HT-29 (cell line): ENCODE measurements at places on chromosomes 16 and 17. TPM values are rescaled to one million over a fixed set of nuclear protein-coding genes. Genes with fewer than 3 reads are reported as not detected.

Gene PPP1R1B
- total RNA-seq = 14.8 and 16.0 TPM in 2 replicates

Gene MMP15
- total RNA-seq = 75.9 and 94.1 TPM in 2 replicates

Gene PPP4C
- total RNA-seq = 215 and 226 TPM in 2 replicates

Gene MRTFB
- total RNA-seq = 6.5 TPM in 2 replicates

Gene ZNF624
- 0.47 and 0.64 TPM in 2 replicates for total RNA-seq

Gene SULT1A2
- 1.4 and 1.7 TPM in 2 replicates for total RNA-seq

Gene TAOK1
- total RNA-seq = 20.5 and 25.9 TPM in 2 replicates

Gene ABR
- 54.9 and 85.2 TPM in 2 replicates for total RNA-seq

Gene HSD17B2
- total RNA-seq = 39.0 and 40.8 TPM in 2 replicates

Gene PRR35
- total RNA-seq = 0.08 TPM in 1 of 2 replicates, not detected in the other

Gene CD300H
- total RNA-seq = not detected in 2 replicates

Gene HBA1
- not detected in 2 replicates for total RNA-seq

Gene GPR142
- 0.15 and 1.3 TPM in 2 replicates for total RNA-seq
